CD4-positive, alpha-beta T cell treated with Interleukin-15 for 1 hour (primary cell): ENCODE measurements at places on chromosomes 6 and 20.

GRCh38 chr20:25216199-25216945 is 20.9 kb downstream of the ENTPD6 start:
- no peak for DNase-seq

GRCh38 chr6:125432963-125433362 is 131.2 kb upstream of the HDDC2 start:
- DNase-seq: no peak

DNA sequence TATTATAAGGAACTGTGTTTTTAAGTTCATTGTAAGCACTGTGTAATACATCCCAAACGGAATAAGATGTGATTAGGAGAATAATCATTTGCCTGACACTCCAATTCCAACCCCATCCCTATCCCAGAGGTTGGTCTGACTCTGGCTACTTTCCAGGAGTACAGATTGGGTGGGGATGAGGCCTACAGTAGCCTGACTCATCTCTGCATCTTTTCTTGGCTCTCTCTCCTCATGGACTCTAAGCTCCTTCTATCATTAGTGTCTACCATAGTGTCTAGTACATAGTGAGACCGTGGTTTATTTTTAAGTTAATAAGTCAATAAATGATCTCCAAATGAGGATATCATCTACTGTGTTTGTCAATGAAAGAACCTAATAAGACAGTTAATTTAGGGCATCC is 92.2 kb upstream of the CNKSR3 start:
- no peak for DNase-seq

- no peak for DNase-seq
Measured at GRCh38 chr6:15343490-15344191, 97.8 kb downstream of the JARID2 start.

DNA sequence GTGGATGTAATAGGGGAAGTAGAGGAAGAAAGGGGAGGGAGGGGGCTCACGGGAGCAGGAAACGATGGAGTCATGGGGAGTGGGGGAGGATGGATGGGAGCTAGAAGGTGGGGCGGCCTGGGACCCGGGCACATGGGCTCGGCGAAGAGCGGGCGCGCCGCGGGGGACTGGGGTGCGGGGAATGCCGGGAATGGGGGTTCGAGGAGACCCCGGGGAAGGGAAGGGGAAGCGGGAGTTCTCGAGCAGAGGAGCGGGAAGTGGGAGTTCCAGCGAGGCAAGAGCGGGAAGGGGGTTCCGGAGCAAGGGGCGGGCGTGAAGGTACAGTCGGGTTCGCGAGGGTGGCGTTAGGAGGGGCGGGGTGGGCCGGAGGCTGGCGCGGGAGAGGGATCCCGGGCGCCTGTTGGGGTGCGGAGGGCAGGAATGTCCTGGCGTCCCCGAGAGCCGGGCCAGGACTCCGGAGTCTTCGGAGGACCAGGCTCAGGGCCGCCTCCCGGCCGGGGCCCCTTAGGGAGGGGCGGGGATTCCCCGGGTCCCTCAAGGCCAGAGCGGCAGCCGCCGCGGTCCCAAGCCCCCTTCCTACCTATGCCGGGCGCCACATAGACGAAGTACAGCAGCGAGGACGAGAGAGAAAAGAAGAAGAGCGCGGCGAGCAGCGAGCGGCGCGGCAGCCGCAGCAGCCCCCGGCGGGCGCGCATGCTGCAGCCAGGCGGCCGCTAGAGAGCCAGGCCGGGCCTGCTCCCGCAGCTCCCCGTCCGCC is 504 bp downstream of the B4GALT5 start:
- peak; percentile 46 for DNase-seq

DNA sequence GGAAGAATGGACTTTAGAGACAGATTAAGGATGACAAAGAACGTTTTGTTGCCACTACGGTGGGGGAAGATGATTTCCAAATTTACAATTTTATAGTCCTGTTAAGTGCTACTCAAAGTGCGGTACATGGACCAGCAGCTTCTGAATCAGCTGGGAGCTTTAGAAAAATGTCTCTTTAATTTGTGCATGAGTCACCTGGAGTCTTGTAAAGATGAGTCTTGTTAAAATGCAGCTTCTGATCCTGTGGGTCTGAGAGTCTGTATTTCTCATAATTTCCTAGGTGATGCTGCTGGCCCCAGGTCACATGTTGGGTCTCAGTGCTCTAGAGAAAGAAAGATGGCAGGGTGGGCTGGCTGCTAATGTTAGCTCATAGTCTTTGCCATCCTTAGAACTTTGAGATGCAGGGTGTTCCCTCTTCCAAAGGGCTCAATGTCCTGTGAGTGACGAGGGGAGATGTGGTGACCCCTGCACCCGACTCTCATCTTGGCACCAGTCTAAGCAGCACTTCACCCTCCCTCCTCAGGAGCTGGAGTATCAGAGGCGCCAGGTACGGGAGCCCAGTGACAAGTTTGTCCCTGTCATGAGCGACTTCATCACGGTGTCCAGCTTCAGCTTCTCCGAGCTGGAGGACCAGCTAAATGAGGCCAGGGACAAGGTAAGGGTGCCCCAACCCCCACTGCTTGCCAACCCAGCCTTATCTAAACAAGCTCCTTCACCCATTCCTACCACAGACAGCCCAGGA is 34.5 kb downstream of the MOCS1 start:
- DNase-seq: no peak
